ENCODE measurements at places on chromosomes 12 and 14. TPM values are rescaled to one million over a fixed set of nuclear protein-coding genes. Genes with fewer than 3 reads are reported as not detected.

DNA sequence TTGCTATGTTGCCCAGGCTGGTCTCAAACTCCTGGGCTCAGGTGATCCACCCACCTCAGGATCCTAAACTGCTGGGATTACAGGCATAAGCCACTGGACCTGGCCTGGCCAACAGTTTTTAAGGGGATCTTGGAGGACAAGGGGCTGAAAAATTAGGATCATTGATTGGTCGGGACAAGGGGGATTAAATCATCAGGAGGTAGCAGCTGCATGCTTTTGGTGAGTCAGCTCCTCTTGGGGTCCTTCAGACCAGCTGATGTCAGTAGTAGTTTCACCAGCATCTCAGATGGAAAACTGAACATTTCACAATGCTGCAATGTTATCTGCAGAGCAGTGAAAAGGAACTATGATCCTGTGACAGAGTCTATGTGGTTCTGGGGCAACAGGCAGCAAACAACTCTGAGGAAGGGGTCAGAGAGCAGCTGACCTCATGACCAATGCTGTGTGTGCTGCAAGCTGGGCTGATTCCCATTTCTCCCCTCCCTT lies 6.3 kb downstream of the LRRC74A start:
- DNase-seq = no peak

DNA sequence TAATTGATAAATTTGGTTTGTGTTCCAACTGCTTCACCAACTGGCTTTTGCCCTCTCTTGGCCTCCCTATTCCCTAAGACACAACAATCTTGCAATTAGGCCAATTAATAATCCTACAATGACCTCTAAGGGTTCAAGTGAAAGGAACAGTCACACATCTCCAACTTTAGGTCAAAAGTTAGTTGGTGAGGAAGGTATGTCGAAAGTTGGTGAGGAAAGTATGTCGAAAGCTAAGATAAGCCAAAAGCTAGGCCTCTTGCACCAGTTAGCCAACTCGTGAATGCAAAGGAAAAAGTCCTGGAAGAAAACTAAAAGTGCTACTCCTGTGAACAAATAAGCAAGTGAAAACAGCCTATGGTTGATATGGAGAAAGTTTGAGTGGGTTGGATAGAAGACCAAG lies 32.6 kb downstream of the EGLN3 start:
- no peak for DNase-seq

- no peak for DNase-seq
Observed at GRCh38 chr14:106586098-106586704, 1059.8 kb downstream of the TMEM121 start.

GRCh38 chr14:57870686-57871457 lies 5.0 kb upstream of the SLC35F4 start:
- DNase-seq = no peak

GRCh38 chr12:10368206-10369171 lies 21.4 kb downstream of the KLRK1 start:
- DNase-seq = no peak

DNA sequence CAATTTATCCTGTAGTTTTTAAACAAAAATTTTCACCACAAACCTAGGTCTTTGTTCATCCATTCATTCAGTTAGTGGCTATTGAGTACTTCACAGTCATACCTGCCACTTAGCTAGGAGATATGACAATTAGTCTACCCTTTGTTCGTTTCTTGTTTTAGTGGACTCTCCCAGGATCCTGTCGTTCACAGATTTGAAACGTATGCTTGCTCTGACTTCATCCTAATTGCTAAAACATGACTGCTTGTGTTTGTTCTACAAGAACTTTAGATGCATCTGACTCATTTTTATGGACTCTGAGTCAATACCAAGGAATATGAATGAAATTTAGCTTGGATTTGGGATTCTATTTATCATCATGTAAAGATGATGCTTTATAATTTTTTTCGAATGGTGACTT lies 69.5 kb downstream of the TBC1D30 start:
- no peak for DNase-seq

GRCh38 chr12:64531665-64532334 lies 78.5 kb upstream of the RASSF3 start:
- DNase-seq = peak; percentile 37

GRCh38 chr12:68939505-68939904 lies 6.5 kb upstream of the CPM start:
- DNase-seq = no peak

- peak; percentile 72 for DNase-seq
Observed at GRCh38 chr12:2171672-2172426, 119.1 kb downstream of the CACNA1C start.

GRCh38 chr12:49331380-49332222 lies 5.4 kb downstream of the C1QL4 start:
- DNase-seq = peak; percentile 85

GRCh38 chr12:85755760-85756159 lies 80.4 kb downstream of the RASSF9 start:
- DNase-seq = no peak

DNA sequence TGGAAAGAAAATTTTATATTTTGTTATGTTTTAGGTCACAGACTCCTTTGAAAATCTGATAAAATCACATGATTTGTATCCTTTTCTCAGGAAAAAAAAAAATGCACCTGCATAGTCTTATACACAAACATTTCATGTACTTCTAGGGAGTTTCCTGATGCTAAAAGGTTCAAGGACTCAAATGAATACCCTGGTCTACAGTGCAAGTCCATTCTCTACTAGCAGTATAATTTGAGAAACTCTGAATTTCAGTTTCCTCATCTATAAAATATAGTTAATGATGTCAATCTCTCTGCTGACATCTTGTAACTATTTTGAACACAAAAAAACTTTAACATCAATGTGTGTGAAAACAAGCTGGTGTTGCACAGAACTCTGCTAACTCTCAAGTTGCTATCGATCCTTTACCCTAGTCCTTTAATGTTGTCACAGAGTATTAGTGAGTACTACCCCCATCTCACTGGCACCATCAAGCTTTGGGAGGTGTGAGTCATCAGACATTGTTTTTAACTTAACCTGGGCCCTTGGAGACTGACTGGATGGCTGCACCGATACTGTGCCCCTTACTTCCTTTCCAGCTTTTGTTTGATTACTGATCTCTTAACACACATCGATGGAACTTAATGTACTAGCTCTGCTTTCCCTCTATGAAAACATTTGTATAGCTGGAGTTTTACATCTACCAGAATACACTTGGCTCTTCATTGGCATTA lies 251.9 kb upstream of the SOX5 start:
- DNase-seq = no peak

DNA sequence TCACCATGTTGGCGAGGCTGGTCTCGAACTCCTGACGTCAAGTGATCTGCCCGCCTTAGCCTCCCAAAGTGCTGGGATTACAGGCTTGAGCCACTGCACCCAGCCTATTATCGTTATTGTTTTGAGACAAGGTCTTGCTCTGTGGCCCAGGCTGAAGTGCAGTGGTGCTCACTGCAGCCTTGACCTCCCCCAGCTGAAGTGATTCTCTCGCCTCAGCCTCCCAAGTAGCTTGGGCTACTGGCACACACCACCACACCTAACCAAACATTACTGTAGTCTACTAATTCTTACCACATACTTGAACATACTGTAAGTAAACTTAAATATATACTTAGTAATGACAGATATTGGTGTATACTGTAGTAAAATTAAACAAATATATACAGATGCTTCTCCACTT lies 4.5 kb upstream of the CDCA4 start:
- DNase-seq = no peak

GRCh38 chr14:96062010-96062409 lies 22.8 kb downstream of the C14orf132 start:
- no peak for DNase-seq

- DNase-seq = peak; percentile 27
Observed at GRCh38 chr12:106178562-106178961, 39.8 kb upstream of the NUAK1 start.

DNA sequence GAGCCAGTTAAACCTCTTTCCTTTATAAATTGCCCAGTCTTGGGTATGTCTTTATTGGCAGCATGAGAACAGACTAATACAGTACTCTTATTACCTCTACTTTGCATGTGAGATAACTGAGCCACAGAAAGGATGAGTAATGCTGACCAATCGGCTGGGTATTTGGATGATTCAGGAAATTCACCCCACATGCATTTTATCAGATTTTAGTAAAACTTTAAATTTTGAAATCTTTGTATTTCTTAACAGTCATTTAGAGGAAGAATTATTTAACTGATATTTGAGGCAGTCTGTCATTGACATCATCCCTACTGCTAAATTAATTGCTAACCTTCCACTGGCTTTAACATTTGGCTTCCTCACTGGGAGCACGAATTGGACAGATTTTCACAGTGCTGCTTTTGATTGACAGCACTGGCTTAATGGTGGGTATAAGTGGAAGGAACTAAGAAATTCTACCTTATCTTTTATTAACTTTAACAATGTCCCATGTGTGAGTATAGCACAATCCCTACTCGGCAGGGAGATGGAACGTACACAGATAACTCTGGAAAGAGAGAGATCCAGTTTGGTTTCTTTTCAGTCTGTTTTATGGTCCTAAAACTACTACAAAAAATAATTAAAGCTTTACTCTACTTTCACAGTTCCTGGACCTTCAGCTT lies 261.0 kb downstream of the DACT1 start:
- no peak for DNase-seq

DNA sequence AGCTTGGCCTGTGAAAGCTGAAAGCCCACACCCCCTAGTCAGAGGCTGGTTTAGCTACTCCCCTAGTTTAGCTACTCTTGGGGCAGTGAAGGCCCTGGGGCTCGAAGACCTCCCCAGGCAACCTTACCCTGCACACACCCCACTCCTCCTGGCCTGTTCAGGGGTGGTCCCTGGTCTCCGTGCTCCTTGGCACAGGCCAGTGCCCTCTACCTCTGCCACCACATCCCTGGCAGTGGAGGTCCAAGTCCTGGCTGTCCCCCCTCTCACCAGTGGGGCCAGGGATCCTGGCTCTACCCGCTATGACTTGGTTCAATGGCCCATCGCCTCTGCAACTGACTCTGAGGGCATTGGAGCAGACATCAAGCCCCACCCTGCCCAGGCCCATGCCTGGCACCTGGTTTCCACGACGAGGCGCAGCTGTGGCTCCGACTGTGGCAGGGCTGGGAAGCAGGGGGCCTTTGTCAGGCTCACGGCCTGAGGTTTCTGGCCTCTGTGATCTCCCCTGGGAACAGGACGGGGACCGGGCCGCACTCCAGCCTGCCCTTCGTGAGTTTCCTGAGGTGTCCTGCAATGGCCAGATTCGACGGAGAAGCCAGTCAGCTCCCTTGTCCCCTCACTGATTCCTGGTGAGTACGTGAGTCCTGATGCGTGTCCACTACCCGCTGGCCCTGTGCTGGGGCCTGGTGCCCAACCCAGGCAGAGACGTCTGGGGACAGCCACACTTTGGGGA lies 5.7 kb downstream of the TMEM121 start:
- DNase-seq = no peak

GRCh38 chr12:49201595-49202295 lies 12.9 kb upstream of the TUBA1A start:
- DNase-seq = peak; percentile 54

GRCh38 chr12:2796187-2796666 lies 1.5 kb downstream of the FKBP4 start:
- DNase-seq = peak; percentile 18

- no peak for DNase-seq
Observed at GRCh38 chr12:112964067-112964670, 14.2 kb upstream of the OAS2 start.

DNA sequence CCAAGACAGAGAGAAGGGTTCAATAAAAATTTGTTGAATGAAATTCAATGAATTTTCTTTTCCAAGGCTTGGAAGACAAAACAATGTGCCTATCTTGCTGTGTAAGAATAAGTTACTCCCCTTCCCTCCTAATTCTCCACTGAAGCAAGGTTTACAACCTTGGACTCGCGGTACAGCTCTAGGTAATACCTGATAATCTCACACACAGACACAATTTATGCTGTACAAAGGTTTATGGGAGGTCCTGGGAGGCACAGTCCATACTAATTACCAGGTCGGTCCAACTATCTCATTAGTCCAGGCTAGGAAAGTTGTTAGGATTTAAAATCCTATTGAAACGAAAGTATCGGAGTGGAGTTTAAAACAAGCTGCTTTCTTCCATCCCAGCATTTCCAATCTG lies 42.6 kb downstream of the NELL2 start:
- peak; percentile 2 for DNase-seq

DNA sequence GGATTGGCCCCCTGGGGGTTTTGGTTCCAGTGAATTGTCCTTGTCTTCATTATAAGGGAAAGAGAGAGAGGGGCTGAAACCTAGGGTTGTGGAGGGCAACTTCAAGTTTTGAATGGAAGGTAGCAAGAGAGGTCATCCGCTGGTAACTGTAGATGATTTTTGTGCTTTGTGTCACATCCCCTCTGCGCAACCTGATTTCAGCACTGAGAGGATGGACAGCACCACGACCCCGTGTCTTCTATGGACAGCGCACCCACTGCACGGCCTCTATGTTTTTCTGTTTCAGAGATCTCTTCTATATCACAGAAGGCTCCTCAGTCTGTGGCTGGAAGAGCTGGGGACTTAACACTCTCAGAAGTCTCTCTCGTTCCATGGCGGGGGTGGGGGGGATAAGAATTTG lies 127.0 kb upstream of the RPH3A start:
- peak; percentile 78 for DNase-seq

DNA sequence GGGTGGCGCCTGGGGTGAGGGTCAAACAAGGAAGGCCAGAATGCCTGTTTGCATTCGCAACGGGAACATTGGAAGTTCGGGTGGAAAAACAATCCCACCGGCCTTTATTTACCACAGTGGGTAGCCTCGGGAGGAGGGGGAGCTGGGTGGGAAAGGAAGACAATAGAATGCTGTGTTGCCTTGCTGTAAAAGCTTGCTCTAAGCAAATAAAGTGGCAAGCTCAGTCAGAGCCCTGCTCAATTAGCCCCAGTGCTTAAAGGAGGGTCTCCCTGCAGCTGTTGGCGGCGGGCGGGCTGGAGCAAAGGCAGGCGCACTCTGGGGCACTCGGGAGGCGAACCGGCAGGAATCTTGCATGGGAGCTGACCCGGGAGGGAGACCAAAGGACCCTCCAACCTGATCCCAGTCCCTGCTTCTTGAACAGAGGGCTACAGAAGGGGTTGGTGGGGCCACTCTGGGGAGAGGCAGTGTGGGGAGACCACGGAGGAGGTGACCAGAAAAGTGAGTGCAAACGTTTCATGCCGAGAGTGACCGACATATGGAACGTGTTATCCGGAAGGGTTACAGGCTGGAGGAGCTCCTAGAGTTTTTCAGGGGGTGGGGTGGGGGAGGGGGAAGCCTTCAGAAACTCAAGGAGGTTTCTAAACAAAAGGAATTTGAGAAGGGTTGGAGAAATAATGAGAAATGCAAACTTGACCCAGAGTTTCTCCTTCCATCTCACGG lies 48.5 kb downstream of the NTF3 start:
- peak; percentile 87 for DNase-seq

GRCh38 chr12:27534060-27534764 lies 10.2 kb downstream of the PPFIBP1 start:
- DNase-seq = no peak

Gene PYGL
- 63.0 TPM for total RNA-seq

Gene KSR2
- total RNA-seq = 0.30 TPM

Gene ACOT4
- not detected for total RNA-seq

Gene CD69
- not detected for total RNA-seq

Gene PWP1
- total RNA-seq = 52.0 TPM

Gene ISM2
- total RNA-seq = 0.07 TPM

Gene LTBP2
- 0.84 TPM for total RNA-seq

Gene KCNH3
- total RNA-seq = not detected

Gene AMDHD1
- total RNA-seq = 1.1 TPM

Gene IKZF4
- 2.1 TPM for total RNA-seq

Gene RPS6KA5
- 6.1 TPM for total RNA-seq

Gene SIX6
- 1.4 TPM for total RNA-seq

Gene IFI27
- total RNA-seq = 0.69 TPM

Gene KLRC2
- not detected for total RNA-seq

Gene RPGRIP1
- 3.4 TPM for total RNA-seq

Gene PCED1B
- total RNA-seq = 0.25 TPM

Gene ESPL1
- 34.3 TPM for total RNA-seq
